ENCODE measurements at places on chromosomes 3 and 15. TPM values are rescaled to one million over a fixed set of nuclear protein-coding genes. Genes with fewer than 3 reads are reported as not detected.

The RTP1 gene
- not detected for total RNA-seq

DNA sequence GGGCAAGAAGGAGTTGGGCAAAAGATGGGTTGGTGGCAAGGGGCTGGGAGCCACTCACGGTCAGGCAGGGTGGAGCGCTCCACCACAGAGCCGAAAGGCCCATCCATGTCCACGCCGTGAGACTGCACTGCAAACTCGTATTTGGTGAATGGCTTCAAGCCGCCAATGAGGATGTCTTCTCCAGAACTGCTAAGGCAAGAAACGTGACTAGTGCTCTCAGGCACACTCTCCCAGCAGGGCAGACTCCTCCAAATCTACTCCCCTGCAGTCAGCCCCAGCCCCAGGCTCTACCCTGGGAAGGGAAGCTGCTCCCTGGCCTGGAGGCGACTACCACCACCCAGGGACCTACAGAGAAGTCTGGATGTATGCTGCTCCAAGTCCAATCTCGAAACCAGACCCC is 11.4 kb upstream of the IGDCC3 start:
- H3K4me3 ChIP-seq, result no peak overlapping the region
- H3K4me1 ChIP-seq, result peaks cover 9% of the 10 kb centered on the region
- H3K27me3 ChIP-seq, result no peaks in the 10 kb centered on the region
- no peaks in the 10 kb centered on the region for H3K36me3 ChIP-seq
- no peak overlapping the region for H3K27ac ChIP-seq
- no peak for DNase-seq

- peaks cover 79% of the 10 kb centered on the region for H3K36me3 ChIP-seq
- no peak overlapping the region for H3K4me3 ChIP-seq
- no peaks in the 10 kb centered on the region for H3K4me1 ChIP-seq
Measured at GRCh38 chr3:12601072-12601471, 44.2 kb downstream of the MKRN2 start.

- DNase-seq, result no peak
- no peak overlapping the region for H3K27ac ChIP-seq
Measured at GRCh38 chr15:43249236-43249635, 17.5 kb downstream of the TGM5 start.
